ENCODE measurements at places on chromosomes 6 and 20. TPM values are rescaled to one million over a fixed set of nuclear protein-coding genes. Genes with fewer than 3 reads are reported as not detected.

GRCh38 chr6:149062653-149063348, 254.7 kb upstream of the TAB2 start:
- DNase-seq: no peak

DNA sequence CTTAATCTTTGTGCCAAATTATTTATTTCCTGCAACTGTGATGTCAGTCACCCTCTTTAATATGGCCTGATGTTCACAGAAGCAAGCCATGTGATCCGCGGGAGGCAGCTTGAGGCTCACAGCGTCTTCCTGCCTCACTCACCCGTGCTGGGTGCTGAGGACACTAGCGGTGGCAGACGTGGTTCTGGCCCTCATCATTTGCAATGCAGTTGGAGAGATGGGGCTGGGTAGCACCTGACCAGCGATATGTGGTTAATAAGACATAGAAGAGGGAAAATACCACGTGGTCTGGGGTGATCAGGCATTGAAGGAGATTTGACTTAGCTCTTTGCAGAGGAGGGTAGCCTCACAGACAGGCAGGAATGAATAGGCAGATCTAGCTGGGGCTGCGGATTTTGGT, 264.7 kb downstream of the TMEM242 start:
- DNase-seq: no peak

The VSTM2L gene
- total RNA-seq: 1.1 TPM

DNA sequence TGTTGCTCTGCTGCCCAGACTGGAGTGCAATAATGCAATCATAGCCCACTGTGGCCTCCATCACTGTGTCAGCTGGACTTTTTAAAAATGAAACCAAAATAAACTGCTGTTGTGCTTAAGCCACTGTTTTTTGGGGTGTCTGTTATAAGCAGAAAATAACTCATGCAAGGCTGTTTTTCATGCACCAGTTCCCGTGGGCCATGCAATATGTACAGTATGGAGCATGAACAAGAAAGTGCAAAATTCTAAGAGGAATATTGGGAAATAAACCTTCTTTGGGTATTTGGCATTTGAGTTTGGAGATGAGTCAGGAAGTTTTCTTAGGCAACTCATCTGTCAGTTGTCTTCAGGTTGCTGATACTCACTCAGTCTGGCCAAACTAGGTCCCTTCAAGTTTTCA, 14.9 kb upstream of the ZFAND3 start:
- no peak for DNase-seq

- DNase-seq: no peak
These were observed 24.2 kb downstream of the MANBAL start for GRCh38 chr20:37313546-37314091.

DNA sequence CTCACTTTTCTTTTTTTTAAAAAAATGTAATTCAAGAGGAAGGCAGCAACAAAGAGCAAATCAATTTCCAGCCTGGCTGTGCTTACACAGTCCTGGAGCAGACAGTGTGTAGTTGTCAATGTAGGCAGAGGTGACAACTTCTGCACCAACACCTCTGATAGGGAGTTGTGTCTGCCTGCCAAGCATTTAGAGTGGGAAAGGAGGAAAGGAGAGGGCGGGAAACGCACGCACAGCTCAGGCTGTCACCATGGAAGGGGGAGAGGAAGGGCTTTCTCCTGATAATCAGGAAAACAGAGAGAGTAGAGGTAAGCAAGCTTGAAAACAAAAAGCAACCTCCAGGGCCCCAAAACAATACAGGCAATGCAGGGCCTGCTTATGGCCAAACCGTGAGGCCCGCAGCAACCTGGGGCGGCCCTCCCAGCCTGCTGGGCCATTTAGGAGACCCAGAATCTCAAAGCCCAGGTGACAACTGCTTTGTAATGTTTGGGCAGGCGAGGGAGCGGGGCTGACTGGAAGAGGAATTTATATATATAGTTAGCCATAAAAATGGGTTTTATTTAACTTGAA, 41.5 kb upstream of the GFOD1 start:
- DNase-seq: peak; percentile 69

The BPIFB1 gene
- 0.26 TPM for total RNA-seq

GRCh38 chr6:148803979-148804378, 57.1 kb downstream of the UST start:
- no peak for DNase-seq

DNA sequence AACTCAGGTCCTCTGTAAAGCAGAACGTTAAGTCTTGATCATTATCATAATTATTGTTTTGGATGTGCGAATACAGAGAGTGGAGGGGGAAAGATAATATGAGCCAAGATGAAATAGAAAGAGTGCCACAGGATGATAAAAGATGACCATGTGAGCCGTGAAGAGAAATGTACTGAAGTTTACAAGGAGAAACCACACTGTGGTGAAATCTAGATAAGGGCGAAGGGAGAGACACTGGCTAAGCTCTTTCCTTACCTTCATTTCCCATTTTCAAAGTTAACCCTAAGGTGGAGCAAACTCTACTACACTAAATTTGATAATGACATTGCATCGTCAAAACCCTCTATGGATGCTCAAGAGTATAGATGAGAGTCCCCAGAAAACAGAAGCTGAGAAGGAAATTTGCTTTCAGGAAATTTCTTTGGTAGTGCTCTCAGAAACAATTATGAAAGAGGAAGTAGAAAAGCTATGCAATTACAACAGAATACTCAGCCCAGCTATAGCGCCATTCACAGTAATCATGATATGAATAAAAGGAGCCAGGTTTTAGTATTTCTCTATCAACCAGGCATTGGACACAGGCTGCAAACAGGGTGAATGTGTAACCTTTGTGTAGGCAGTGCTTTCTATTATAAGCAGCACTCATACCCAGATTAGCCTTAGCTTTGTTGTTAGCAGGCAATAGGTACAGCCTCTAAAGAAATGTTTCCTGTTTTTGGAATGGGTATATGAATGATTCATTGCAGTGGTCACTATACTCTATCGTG, 1080.7 kb downstream of the GRIK2 start:
- DNase-seq: no peak

DNA sequence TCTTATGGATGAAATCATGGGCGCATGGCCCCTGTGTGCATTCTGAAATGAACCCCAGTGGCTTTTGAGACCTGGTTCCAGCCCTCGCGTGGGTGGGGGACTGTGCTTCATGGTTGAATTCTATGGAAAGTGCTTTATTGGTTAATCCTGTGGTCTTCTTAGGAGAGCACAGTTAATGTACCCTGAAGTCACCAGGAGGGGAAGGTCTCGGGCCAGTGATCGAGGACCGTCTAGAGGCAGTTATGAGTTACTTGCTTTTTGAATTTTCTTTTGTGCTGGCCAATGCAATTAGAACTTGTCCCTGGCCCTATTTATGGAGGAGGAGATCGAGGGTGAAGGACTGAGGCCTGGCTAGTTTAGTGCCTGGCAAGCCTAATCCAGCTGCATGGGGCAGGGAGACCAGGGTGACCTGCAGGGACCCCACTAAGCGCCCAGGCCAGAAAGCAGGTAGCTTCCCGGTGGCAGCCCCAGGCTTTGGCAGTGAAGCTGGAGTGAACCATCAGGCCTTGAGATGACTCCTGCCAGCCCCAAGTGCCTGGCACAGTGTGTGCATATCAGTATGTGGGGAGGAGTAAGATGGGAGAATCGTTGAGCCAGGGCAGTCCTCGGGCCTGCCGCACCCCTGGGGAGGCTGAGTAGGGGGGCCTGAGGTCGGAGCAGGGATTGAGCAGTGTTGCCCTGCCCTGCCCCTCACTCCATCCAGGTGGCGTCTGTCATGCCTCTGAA, 144.6 kb upstream of the RNF24 start:
- no peak for DNase-seq

GRCh38 chr6:162941128-162941527, 213.4 kb downstream of the PACRG start:
- DNase-seq: no peak

The IMPG1 gene
- total RNA-seq: not detected

DNA sequence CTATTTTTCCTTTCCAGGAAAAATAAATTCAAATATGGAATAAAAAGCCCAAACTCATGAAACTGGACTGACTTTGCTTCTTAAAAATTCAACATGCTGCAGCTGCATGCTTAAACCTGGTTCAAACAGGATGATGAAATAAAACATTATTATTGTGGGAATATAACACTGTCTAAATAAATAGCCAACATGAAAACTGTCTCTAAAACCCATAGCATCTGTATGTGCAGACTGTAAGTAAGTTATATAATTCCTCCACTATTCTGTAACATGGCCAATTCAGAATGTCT, 30.4 kb upstream of the AHI1 start:
- DNase-seq: no peak

GRCh38 chr6:65566117-65566516, 140.9 kb downstream of the EYS start:
- DNase-seq: peak; percentile 62

DNA sequence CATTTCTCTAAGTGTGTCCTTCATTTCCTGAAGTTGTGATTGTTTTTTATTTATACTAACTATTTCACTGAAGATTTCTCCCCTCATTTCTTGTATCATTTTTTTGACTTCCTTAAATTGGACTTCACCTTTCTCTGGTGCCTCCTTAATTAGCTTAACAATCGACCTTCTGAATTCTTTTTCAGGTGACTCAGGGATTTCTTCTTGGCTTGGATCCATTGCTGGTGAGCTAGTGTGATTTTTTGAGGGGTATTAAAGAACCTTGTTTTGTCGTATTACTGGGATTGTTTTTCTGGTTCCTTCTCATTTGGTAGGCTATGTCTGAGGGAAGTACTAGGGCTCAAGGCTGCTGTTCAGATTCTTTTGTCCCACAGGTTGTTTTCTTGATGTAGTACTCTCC, 92.8 kb downstream of the ESR1 start:
- no peak for DNase-seq

- DNase-seq: no peak
These were observed 55.9 kb upstream of the LYRM2 start for GRCh38 chr6:89694428-89694827.

DNA sequence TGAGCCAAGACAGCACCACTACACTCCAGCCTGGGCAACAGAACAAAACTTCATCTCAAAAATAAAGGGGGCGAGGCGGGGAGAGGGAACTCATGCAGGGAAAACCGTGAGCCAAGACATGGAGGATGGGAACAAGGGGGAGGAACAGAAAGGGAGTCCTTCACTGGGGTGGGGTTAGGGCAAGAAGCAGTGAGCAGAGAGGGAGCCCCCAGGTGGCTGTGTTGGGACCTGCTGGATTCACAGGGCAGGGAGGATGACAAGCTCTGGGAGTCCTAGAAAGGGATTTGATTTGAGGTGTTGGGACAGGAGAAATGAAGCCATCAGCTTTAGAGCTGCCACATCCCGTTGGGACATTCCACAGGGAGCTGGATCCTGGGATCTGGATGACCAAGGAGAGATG, 90.6 kb upstream of the TOP1 start:
- DNase-seq: peak; percentile 76

- no peak for DNase-seq
These were observed 5.2 kb downstream of the VWA7 start for GRCh38 chr6:31771992-31772358.

The MYBL2 gene
- 190 TPM for total RNA-seq

GRCh38 chr20:21099751-21100577, 6.2 kb downstream of the LINC00237 start:
- DNase-seq: peak; percentile 76

The OLIG3 gene
- not detected for total RNA-seq

GRCh38 chr6:118252474-118252873, 295.6 kb upstream of the PLN start:
- no peak for DNase-seq

DNA sequence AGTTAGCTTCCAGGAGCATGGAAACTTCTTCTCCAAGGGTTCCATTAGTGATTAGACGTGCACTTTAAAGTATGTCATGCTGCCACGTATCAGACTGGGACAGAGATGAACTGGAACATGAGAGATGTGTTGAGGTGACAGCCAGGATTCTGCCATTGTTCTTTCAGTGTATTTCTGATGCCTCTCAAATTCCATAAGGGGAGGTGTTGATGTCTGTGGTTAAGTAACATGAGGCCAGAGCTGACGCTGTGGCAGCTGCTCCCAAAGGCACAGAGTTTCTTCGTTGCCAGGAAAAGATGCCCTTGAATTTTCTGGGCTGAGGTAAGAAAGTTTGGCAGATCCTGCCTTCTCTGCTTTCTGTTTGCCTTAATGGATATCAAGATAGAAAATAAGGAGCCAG, 63.5 kb downstream of the TRMT6 start:
- no peak for DNase-seq

DNA sequence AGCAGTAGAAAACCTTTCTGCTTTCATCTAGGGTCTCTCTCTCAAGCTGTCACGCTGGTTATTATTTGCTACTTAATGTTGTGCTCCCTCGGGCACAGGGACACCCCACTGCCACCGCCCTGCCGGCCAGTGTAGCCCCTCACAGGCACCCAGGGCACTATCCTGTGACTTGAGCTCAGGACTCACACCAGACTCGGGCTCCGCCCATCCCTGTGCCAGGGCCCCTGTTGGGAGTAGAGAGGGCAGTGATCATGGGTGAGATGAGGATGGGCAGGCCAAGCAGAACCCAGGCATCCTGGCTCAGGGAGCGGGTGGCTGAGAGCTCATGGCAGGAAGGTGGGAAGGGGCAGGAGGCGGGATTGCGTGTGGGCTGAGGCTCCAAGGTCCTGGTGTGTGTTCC, 371.9 kb downstream of the ZFAND3 start:
- DNase-seq: peak; percentile 44

DNA sequence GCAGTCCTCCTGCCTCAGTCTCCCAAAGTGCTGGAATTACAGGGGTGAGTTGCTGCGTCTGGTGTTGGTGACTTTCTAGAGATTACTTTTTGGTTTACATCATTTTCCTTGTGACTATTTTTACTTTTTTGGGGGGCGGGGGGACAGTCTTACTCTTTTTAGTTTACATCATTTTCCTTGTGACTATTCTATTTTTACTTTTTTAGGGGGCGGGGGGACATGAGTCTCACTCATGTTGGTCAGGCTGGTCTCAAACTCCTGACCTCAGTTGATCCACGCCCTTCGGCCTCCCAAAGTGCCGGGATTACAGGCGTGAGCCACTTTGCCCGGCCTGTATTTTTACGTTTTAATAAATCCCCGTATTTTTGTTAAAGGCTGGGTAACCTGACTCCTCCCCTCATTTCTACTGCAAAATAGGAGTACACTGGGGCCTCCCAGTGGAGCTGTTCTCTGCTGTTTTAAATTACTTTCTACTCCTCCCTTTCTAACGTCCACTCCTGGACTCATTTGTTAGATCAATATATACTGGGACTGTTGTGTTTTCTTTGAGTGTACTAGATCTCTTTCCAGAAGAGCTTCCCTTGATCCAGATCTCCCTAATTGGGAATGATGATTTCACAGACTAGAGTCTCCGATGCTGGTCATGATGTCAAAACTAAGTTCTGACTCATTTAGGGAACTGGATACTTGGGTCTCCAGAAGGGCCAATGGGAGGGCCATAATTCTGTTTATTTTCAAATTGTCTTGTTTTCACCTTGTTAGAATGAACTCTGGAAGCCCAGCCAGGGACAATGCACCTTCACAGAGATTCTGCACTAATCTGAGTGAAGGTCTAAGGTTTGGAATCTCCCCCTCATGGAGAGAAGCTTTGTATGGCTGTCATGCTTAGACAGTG, 9.2 kb downstream of the HSPA1B start:
- DNase-seq: no peak

The DACT2 gene
- 16.6 TPM for total RNA-seq

DNA sequence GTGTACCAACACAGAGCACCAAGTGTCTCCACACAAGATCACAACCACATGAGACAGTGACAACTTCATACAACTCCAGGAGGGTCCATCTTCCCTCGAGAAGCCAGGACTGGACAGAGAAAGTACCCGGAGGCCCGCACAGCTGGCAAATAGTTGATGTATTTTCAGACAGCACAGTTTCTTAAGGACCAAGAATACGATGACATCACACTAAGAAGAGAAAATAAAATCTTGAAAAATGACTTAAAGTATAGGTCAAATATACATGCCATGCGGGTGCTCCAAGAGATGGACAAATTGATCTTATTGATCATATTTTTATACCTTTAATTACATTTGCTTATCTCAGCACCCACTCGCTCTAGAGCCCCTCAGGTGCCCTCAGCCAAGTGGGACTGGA, 145.5 kb downstream of the RNASET2 start:
- no peak for DNase-seq

The HLA-DQA2 gene
- total RNA-seq: not detected

Data from endodermal cell (in vitro differentiated cells).